ENCODE measurements at places on chromosomes 13 and 19.
A peak's percentile ranks its signal among the peaks of the same experiment; 100 is the strongest.

DNA sequence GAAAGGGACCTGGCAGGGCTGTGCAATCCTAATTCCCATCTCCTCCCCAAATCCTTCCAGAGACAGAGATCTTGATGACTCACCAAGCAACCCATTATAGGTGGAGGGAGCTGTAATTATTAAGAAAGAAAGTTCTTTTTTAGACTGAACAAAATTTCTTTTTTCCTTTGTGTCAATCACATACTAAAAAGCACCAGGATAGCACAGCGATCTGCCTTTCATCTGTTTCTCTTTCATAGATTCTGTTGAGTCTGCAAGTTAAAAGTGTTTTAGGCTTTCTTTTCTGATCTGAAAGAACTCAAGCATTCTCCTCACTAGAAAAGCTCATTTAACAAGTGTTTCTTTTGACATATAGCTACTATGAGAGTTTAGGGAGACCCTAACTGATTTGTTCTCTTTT lies 222.8 kb downstream of the DCT start:
- no peak for DNase-seq

GRCh38 chr13:67776151-67776550 lies 546.0 kb upstream of the PCDH9 start:
- DNase-seq: no peak

GRCh38 chr13:81990652-81991051 lies 1649.7 kb upstream of the SPRY2 start:
- no peak for DNase-seq

DNA sequence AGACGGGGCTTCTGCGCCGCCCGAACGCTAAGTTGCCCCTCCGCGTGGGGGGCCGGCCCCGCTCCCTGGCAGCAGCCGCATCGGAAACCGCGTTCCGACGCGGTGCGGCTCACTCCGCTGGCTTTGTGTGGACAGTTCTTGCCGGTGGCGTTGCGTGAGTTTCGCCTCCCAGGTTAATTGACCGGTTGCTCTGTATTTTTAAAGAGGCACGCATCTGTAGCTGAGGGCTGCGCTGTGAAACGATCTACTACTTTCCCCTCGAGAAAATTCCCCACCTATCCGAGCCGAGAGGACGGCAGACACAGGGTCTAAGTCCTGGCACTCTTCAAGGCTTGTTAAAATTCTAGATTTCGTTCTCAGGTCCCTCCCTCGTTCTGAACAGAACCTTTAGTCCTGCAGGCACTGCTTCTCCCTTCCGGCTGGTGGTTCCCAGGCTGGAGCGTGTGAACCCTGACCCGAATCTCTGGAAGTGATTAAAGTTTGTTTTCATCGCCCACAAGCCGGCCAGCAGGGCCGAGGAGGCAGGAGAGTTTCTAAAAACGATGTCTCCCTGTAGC lies 933 bp downstream of the ARHGEF7 start:
- peak; percentile 32 for DNase-seq

GRCh38 chr13:99085139-99085807 lies 107.4 kb upstream of the DOCK9 start:
- DNase-seq: no peak

DNA sequence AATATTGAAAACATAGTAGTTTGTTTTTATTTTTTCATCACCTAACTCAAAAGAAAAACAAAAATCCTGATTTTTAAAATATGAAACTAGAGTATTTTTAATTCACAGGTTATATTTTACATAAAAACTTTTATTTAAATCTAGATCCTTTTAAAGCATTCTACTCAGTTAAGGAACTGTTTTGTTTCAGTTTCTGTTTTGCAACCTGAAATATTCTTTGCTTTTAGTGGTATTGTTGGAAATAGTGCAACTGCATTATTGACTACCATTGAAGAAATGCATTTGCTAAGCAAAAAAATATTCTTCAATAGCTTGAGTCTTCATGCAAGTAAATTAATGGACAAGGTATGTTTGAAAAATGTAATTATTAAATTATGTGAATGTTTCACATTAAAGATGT lies 43.8 kb downstream of the COG6 start:
- no peak for DNase-seq

DNA sequence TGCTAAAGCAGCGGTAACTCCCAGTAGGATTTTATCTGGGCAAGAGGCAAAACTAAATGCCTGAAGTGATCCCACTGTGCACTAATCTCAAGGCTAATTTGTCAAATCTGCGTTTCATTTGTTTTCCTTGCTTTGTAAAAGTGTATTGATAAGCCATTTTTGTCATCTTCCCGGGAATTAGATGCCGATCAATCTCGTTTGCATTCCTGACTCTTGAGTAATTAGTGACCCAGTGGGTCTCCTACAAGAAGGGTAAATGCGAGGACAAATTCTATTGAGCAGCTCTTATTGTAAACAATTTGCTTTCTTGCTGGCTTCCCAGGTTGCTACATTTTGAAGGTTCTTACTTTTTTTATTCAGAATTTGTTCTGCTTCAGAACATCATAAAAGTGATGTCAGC lies 129.7 kb downstream of the EFNB2 start:
- no peak for DNase-seq

DNA sequence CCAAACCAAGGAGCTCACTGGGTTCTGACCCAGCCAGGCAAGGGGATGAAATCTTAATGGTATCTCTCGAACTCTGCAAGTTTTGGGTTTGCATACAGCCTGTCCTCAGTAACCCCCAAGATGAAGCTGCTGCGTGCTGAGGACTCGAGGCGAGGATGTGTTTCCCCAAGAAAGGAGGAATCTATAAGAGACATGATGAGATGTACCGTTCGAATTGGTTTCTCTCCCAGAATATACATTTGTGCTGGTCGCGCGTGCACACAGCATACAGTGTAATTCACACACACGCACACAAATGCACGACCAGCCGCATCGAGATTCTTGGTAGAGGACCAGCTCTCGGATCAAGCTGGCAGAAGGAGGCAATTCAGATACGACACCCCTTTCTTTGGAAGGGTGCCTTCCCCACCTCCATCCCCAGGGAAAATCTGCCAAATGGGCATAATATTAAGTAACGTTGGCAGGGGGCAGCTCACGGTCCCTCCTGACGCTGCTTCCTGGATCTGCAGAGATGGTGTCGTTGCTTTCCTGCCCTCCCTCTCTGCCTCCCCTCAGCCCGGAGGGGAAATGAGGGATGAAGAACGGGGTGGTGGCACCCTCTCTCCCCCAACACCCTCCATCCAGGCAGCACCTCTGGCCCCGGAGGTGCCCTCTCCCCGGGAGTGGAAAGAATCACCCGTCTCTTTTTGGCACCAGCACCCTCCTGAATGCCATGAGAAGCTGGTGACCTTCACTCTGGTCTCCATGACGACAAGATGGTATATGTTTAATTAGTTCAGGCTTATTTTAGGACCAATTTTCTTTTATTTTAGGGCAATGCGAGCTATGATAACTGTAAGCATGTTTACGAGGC lies 310.2 kb downstream of the ZNF536 start:
- no peak for DNase-seq

DNA sequence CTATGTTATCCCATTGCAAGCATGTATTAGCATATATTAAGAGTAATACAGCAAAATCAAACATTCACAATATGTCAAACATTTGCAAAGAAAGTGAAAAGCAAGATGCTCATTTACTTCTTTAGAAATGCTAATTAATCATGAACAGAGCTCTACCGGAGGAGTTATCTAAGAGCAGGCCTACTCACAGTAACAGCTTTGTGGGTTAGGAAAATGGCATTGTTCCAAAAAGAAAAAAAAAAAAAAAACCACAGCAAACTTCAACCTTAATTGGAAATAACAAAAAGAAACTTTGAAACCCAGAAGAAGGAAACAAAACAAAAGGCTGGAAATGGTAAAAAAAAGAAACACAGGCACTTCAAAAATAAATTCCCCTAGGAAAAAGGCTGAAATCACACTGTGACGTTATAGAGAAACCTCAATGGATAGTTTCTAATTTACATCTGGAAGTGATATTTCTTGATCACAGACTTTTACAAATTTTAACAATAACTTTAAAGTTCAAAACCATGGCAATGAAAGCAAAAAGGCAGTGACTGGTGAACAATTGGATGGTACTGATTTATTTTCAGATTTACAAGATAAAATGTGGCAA lies 1236.8 kb upstream of the SPRY2 start:
- no peak for DNase-seq

GRCh38 chr19:42095142-42095813 lies 19.3 kb downstream of the ZNF574 start:
- DNase-seq: no peak

DNA sequence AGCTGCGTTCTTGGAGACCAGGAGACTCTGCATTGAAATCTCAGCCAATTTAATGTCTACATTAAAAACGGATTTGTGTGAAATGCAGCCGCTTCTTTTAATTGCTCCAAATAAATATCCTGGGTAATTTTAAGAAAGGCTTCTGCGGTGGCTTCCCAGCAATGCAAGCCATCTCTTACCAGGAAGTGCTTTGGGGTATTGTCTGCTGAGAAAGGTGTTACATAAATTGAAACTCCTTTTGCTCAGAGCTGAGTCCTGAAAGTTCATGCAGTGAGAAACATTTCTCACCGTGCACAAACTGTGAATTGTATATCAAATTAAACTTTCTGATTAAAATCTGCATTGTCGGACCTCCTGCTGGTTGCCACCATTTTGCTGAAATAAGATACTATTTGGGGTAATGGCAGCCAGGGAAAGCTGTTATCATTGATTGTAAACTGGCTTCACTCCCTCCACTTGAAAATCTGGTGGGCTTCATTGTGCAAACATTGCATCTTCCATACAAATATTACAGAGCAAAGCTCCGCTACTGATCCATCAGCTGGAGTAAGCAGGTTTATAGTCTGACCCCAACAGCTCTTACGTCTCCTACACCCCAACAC lies 59.5 kb downstream of the ZIC5 start:
- no peak for DNase-seq

DNA sequence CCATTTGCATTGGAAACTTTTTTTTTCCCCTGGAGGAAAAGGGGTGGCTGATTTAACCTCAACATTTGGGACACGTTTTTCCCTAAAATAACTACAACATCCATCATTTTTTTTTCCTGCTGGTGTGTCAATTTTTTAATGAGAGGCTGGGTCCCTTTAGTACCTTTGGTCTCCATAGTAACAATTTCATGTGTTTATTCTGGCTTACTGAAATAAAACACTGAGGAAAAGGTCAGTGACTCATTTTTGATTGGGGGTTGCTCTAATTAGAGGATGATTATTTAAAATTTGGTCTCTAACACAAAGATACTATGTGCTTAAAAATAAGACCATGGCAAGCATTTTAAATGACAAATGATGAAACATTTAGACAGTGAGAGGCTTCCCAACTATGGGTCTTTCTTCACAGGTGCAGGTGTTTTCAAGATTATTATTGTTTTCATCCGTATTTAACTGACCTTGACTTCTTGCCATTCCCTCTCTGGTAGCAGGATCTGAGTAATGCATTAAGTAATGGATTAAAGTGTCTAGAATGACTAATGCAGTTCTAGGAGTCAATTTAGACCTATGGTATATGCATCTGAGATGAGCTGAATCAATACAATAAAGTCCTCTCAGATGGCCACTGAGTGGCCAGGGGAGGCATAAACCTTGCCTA lies 406.4 kb downstream of the KCNRG start:
- DNase-seq: no peak

GRCh38 chr13:48817166-48817802 lies 158.4 kb upstream of the FNDC3A start:
- DNase-seq: no peak

GRCh38 chr19:48123907-48124651 lies 13.5 kb upstream of the PLA2G4C start:
- DNase-seq: peak; percentile 15

- peak; percentile 66 for DNase-seq
These were observed 1.3 kb downstream of the RFX2 start for GRCh38 chr19:6108721-6109633.

DNA sequence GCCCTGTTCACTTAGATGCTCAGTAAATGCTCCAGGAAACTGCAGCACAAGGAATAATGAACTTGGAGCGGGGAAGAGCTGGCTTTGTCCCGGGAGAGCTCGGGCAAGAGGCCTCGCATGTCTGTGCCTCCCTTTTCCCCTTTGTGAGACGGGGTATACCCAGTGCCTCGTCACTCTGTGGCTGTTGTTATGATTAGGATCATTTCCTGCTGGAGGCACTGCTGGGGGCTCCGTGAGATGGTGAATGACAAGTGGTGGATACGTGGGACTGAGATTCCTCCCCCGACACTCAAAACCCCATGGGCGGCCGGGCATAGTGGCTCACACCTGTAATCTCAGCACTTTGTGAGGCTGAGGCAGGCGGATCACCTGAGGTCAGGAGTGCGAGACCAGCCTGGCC lies 1.1 kb upstream of the PLVAP start:
- DNase-seq: no peak

- no peak for DNase-seq
These were observed 3.9 kb upstream of the AMH start for GRCh38 chr19:2245273-2245672.

DNA sequence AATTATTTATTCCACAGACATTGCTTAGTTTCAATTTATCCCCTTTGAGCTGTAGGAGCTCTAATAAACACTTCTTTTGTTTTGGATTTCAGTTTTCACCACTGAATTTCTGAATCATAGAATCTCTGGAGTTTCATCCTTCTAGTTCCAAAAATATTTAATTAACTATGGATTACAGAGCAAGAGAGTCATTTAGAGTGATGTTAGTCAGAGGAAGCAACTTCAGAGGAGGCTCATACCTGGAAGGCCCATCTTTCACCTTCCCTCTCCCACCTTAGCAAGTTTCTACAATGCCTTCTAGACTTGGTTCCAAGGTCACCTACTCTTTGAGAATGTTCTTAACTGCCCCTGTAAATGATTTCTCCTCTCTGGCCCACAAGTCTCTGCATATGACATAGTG lies 353.2 kb downstream of the SPRY2 start:
- DNase-seq: no peak

DNA sequence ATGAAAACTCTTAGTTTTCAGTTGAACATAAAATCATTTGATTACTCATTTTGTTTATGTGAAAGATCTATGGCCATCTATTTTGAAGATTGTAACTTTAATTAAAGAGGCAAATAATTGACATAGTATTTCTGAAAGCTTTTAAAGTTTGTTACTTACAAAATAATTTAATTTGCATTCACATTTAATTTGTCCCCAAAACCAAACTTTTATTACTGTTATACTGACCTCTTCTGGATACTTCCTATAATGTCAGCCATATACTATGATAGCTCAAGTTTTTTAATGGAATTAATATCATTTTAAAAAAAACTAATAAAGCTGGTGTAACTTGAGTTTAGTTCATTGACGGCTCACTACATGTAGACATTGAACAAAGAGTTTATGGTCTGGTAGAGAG lies 4.9 kb upstream of the SGCG start:
- DNase-seq: no peak

DNA sequence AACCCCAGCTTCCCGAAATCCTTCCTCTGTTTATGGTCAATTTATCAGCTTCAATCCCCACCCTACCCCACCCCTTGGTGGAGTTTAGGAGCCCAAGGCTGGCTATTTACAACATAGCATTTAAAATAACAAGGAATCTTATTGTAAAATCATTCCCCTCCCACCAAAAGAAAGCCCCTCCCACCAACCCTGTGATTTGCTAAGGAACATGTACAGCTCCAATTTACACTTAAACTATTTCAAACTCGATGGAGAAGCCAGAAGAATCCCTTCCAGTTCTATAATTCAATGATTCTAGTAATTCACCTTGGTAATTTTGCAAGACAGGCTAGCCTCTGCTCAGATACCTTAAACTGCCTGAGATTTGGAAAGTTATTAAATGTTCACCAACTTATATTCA lies 3.0 kb downstream of the LATS2 start:
- no peak for DNase-seq

- DNase-seq: no peak
These were observed 162.4 kb downstream of the DCT start for GRCh38 chr13:94317063-94317491.
